ENCODE measurements at places on chromosomes 5 and 9. TPM values are rescaled to one million over a fixed set of nuclear protein-coding genes. Genes with fewer than 3 reads are reported as not detected.

Gene ANKRD33B
- 2.4 TPM for total RNA-seq

Gene MLLT3
- total RNA-seq, result 19.4 TPM

Gene ADAMTS12
- total RNA-seq, result 179 TPM

Gene SHC3
- 79.2 TPM for total RNA-seq

Gene SPARC
- total RNA-seq, result 3,745 TPM

Gene ANXA2R
- 1.2 TPM for total RNA-seq

Gene PPIC
- total RNA-seq, result 70.4 TPM

Gene SURF4
- total RNA-seq, result 608 TPM

Gene LAMC3
- total RNA-seq, result under 0.01 TPM

Gene C5orf52
- not detected for total RNA-seq

Gene CER1
- not detected for total RNA-seq

Gene IFNA14
- not detected for total RNA-seq

Gene ADCY2
- total RNA-seq, result not detected

Gene TMOD1
- total RNA-seq, result not detected

Gene TGFBI
- 4,385 TPM for total RNA-seq

Gene EFNA5
- 4.2 TPM for total RNA-seq

Gene SCAI
- total RNA-seq, result 18.6 TPM

Gene AQP7
- total RNA-seq, result not detected

Gene SLC31A2
- 6.1 TPM for total RNA-seq

Gene ANGPTL2
- 19.0 TPM for total RNA-seq

Gene SLC36A2
- not detected for total RNA-seq

Gene GZMA
- not detected for total RNA-seq

Gene GNA14
- not detected for total RNA-seq

Gene SGCD
- 12.7 TPM for total RNA-seq

Gene CCDC187
- not detected for total RNA-seq

Gene DRD1
- not detected for total RNA-seq

Gene CCDC152
- total RNA-seq, result 0.30 TPM

Gene BNC2
- 20.6 TPM for total RNA-seq

Gene FST
- 12.9 TPM for total RNA-seq

Gene SMIM32
- total RNA-seq, result not detected

Gene PIK3R1
- total RNA-seq, result 11.3 TPM

Data from smooth muscle cell of the umbilical artery (primary cell).